ENCODE measurements at places on chromosomes 16 and 17. TPM values are rescaled to one million over a fixed set of nuclear protein-coding genes. Genes with fewer than 3 reads are reported as not detected.

GRCh38 chr16:79419148-79419547 lies 181.4 kb downstream of the MAF start:
- no peak for DNase-seq

- DNase-seq = no peak
Observed at GRCh38 chr16:65739518-65739917, 617.7 kb upstream of the CDH11 start.

- no peak for DNase-seq
Observed at GRCh38 chr16:85470873-85471272, 142.2 kb upstream of the GSE1 start.

DNA sequence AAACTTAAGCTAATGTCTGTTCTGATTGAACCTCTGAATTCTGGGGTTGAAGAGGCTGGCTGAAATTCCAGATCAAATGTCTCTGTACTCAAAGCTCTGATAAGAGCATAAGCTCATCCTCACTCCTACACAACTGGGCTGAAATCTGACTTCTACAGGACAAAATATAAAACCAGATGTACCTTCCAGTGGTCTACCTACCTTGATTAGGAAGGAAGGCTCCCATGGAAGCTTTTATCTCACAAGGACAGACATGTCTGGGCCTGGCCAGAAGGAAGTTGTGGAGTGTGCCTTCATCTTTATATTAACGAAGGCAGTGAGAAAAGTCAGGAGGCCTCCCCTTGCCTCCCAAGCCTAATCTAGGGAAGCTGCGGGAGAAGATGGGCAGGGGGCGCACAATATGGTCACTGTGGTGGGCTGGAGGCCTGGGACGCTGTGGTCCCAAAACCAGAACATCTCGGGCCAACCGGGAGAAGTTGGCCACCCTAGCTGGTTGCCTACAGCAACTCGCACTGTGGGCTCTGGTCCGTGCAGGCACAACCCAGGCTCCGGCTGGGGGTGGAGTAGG lies 55.6 kb upstream of the LRRC37A3 start:
- no peak for DNase-seq

DHRS7C gene
- not detected for total RNA-seq

KRTAP3-1 gene
- total RNA-seq = not detected

CCL7 gene
- not detected for total RNA-seq

DNAAF8 gene
- 0.13 TPM for total RNA-seq

GRCh38 chr16:72645538-72645937 lies 402.4 kb downstream of the ZFHX3 start:
- DNase-seq = no peak

GRCh38 chr16:11097787-11098167 lies 153.4 kb downstream of the CLEC16A start:
- DNase-seq = no peak

DNA sequence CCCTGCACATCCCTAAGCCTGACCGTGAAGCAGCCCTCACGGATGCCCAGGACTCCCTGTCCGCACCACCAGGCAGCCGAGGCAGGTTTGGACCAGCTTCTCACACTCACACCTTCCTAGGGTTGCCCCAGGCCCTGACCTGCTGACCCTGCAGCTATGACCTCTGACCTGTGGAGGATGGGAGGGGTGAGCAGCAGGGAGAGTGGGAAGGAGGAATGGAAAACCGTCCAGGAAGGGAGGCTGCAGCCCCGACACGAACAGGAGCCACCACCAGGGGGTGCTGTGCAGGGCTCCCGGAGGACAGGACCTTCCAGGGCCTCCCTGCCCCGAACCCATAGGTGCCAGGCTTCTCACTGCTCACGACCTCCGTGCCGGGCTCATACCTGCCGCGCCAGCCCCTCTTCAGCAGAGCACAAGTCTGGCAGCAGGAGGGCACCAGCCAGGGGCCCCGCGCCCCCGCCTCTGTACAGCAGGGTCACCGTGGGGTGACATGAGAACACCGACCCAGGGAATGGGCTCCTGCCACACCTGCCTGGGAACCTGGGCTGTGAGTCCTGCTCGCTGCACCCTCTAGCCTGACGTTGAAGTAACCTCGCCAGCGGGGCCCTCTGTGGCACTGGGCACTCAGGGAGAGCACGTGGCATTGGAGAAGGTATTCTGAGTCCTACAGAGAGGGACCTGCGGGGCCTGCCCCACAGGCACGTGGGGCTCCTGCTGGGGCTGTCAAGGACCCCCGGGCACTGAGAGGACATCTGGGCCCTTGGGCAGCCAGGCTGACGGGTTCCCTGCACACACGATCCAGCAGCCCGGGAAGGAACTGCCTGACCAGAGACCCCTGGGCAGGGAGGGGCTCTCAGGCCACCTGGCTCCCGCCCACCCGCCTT lies 37.6 kb downstream of the CTU2 start:
- DNase-seq = peak; percentile 56

GRCh38 chr16:24729951-24730815 lies 732 bp downstream of the TNRC6A start:
- peak; percentile 23 for DNase-seq

PPM1E gene
- total RNA-seq = not detected

- DNase-seq = no peak
Observed at GRCh38 chr16:56196381-56196780, 5.1 kb downstream of the GNAO1 start.

DNA sequence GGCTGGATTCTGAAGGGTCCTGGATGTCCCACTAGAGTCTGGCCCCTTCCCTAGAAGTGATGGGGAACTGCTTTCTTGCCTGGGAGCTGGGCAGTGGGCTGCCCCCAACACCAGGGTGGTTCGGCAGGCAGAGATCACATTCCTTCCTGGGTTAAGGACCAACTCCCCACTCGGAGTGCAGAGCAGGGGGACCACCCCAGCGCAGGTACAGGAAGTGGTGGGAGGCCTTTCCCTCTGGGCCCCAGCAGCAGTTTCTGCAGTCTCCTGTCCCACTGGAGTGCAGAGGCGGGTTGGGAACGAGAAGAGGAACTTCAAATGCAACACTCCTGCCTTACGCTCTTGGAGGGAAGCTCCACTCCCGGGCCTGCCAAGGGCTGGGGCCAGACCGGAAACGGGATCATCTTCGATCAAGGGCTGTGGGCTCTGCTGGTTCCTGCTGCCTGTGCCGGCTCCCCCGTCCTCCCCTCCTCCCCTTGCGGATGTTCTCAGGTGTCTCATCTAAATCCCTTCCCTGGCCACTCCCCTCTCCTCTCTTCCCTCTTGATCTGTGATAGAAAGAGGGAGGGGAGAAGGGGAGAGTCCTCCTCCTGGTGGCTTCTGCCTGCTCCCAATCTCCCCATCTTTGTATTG lies 9.0 kb upstream of the NGFR start:
- DNase-seq = no peak

DNA sequence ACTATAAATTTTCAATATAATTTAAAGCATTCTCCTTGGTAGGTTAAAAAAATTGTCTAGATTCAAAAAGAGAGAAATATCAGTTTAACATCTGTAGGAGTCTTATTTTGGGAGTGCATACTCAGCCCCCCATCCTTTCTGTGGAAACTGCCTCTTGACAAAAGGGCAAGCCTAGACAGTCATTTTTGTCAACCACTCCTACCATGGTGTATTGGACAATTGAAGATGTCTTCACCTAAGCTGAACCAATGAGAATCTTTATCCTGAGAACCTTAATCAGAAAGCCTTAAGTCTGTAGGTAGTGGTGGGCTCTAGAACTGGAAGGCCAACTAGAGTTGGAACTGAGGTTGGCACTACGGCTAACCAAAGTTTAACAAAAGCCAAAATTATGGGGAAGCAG lies 65.7 kb upstream of the MED13 start:
- DNase-seq = no peak

- DNase-seq = no peak
Observed at GRCh38 chr16:85940214-85940613, 41.3 kb downstream of the IRF8 start.

GNG13 gene
- not detected for total RNA-seq

WNK4 gene
- total RNA-seq = 0.38 TPM

ARMC5 gene
- total RNA-seq = 10.5 TPM

NQO1 gene
- 1.8 TPM for total RNA-seq

DNA sequence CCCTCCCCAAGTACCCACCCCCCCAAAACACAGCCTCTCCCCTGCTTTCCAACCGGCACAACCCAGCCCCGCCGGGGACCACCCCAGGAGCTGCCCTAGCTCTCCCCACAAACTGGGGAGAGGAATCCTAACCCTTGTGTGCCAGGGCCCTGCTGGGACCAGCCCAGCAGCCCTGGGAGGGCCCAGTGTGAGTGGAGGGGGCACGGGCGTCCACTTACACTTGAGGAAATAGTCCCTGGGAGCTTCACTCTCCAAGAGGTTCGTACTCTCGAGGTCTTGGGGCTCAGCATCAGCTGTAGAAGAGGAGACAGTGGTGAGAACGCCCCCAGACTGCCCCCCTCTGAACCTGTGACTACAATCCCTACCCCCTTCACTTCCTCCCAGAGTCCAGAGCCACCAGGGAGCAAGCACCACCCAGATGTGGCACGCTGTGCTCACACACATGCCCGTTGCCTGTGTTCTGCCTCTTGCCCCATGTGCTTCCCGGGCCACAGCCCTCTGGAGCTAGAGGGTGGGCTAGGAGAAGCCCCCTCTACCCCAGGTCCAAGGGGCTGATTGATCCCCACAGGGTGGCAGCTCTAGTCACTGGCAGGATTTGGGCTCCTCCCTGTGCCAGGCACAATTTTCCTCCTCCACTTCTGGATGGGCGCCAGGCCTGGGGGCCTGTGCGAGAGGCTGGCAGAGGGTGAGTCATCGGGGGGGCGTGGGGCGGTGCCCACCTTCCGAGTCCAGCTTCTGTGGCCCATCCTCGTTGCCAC lies 3.0 kb downstream of the TRIM47 start:
- DNase-seq = no peak

- DNase-seq = no peak
Observed at GRCh38 chr17:43199633-43200032, 12.0 kb upstream of the TMEM106A start.

GRCh38 chr16:1678500-1679098 lies 520 bp downstream of the JPT2 start:
- DNase-seq = no peak

Measured in T-cell (primary cell).